Right cardiac atrium (tissue), 5 donors: ENCODE measurements at places on chromosomes 5 and 9. TPM values are rescaled to one million over a fixed set of nuclear protein-coding genes. Genes with fewer than 3 reads are reported as not detected.

- DNase-seq, result no peak
Measured at GRCh38 chr5:132406144-132406783, 36.8 kb downstream of the SLC22A5 start.

MARCHF6 gene
- total RNA-seq, result 185 TPM

CDH9 gene
- total RNA-seq, result not detected

TRIP13 gene
- total RNA-seq, result 0.94 TPM

DNA sequence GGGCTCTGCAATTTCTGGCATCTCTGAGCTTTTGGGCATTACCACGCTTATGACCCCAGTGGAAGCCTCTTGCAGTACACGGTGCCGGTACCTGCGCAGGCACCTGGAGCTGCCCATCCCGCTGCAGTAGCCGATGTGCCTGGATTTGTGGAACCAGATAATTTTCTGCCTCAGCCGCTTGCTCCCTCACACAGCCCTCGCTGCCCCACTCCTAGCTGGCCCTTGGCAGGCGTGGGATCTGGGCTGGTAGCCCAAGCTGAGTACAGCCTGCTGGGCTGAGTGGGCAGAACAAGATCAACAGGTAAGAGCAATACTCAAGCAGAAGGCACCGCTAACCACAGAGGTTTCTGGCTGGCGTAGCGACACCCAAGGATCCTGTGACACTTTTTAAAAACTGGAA is 1808.8 kb upstream of the ACO1 start:
- DNase-seq, result no peak

GRCh38 chr9:115507148-115507547 is 389.2 kb upstream of the TNC start:
- no peak for DNase-seq

SERINC5 gene
- total RNA-seq, result 13.4 TPM

DNA sequence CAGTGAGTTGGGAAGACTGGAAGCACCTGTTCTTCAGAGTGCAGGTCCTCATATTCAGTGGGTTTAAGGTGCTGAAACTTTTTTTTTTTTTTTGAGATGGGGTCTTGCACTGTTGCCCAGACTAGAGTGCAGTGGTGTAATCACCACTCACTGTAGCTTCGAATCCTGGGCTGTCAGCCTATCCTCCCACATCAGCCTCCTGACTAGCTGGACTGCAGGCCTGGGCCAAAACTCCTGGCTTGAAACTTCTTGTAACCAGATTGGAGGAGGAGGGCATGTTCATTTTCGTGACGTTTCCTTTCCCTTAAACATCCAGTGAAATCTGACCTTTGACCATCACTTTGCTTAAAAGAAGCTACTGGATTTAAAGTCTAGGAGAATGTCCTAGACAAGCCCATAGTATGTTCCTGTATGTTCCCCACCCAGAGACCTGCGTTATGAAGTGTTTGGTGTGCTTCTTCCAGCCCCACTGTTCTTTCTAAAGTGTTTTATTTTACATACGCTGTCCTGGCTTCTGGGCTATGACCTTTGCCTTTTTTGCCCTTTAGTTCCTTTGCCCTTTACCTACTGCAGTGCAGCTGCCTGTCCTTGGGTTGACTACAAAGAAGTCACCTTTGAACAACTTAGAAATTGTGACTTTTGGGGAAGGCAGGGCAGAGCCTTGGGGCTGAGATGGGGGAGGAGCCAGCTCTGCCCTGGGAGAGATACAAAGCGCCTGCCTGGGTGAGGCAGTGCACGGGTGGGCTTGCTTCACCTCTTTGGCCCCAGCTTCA is 18.4 kb downstream of the TENT4A start:
- no peak for DNase-seq

- peak; percentile 95 for DNase-seq
Measured at GRCh38 chr9:127919253-127919815, 2.5 kb upstream of the ST6GALNAC4 start.

IL17B gene
- total RNA-seq, result 2.3 TPM

- DNase-seq, result no peak
Measured at GRCh38 chr9:5425006-5425628, 12.6 kb downstream of the PLGRKT start.

DNA sequence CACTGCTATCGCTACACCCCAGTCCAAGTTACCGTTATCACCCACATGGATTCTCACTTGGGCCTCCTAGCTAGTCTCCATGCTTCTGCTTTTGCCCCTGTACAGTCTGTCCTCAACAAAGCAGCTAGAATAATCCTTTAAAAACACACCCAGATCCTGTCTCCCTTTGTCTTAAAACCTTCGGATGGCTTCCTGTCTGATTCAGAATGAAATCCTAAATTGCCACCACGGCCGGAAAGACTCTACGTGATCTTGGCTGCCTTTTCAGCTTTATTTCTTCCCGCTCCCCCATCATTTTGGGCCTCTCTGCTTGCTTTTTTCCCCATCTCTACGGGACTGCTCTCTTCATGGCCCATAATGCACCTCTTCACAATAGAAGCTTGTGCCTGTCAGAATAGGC is 33.4 kb downstream of the GDNF start:
- DNase-seq, result no peak

GRCh38 chr5:29380029-29380428 is 1813.5 kb upstream of the CDH6 start:
- DNase-seq, result no peak

GRCh38 chr5:83249156-83249555 is 171.8 kb downstream of the XRCC4 start:
- DNase-seq, result no peak

DNA sequence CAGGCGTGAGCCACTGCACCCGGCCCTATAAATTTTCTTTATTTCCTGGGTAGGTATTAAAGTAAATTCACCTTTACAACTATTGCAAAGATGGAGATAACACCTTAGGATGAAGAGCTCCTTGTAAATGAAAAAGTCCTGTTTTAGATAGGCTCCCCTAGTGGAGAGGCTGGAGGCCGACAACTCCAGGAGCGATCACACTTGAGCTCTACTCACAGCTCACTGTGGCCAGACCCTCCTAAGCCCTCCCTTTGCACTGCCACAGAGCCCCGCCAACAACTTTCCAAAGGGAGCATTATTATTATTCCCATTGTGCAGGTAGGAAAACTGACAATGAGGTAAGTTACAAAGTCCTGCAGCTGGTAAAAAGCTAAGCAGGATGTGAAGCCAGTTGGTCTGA is 139.1 kb upstream of the ERCC6L2 start:
- no peak for DNase-seq

TNFSF8 gene
- 1.0 TPM for total RNA-seq

BARX1 gene
- not detected for total RNA-seq

SHC3 gene
- 1.1 TPM for total RNA-seq

AK8 gene
- total RNA-seq, result 0.29 TPM

DNA sequence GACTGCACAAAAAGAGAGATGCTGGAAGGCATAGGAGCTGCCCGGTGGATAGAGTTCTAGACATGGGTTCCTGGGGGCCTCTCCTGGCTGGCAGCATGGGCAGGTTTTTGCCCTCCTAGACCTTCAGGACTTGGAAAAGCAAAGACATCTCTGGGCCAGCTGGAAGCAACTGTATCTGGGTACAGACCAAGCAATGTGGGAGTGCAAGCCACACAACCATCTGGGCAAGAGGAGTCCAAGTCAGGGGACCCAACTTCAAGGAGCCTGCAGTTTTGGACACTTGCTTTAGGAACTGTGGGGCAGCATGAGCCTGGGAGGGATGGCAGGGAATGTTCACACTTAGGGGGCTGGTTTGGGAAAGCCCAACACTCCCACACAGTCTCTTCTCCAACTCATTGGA is 323.3 kb downstream of the GADD45G start:
- DNase-seq, result no peak
